Sciatic nerve (tissue), 2 donors: ENCODE measurements at places on chromosomes 12 and 14. TPM values are rescaled to one million over a fixed set of nuclear protein-coding genes. Genes with fewer than 3 reads are reported as not detected.

Gene RASAL1
- total RNA-seq: 8.6 TPM

Gene CARMIL3
- total RNA-seq: 0.58 TPM

Gene CCDC175
- total RNA-seq: not detected

DNA sequence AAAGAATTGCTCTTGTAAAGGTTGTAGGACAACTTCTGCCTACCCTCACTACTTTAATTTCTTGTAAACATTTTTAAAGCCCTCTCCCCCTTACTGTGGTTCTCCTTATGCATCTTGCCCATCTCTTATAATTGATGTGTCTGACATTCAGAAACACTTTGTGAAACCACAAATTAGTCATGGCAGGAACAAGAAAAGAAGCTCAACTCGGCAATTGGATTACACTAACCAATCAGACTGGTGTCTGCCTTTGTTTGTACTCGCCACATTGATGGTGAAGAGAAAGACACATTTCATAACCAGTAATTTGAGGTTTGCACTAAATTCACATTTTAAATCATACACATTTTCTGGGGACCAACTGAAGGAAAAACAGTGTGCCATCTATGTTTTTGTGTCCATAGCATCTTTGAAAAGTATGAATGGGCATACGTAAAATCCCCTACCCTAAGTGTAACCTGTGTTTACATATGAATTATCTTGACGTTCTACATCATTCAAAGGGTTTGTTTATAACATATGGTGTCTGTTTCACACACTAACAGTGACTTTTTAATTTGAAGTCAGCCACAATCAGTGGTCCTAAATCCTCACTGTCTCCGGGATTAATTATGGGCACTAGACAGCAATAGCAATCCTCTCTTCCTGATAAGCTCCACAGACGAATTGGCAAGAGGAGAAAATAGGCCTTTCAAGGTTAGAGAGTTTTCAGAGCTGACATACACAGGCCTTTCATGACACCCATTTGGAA lies 49.9 kb downstream of the OTX2 start:
- no peak for DNase-seq

- DNase-seq: no peak
These were observed 35.1 kb downstream of the PCNX1 start for GRCh38 chr14:70942342-70942706.

DNA sequence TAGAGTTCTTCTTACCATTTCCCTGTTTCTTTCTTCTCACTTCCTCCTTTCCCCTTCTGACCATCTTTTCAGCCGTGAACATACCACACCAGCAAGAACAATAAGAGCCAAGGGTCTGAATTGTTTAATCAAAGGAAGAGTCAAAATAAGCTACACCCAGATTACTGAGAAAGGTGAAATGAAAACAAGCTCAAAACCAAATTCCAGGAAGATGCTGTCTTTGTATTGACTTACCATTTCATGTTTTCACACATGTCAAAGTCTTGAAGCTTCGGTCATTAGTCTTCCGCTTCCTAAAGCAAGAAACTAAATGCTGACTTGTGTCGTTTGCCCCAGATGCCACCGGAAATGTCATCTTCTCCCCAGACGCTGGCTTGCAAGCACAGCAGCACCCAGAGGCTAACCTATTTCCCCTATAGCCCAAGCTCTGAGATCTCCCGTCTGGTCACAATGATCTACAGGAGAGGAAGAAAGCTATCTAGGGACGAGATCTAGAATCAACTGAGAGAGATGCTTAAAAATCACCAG lies 136.5 kb upstream of the AMIGO2 start:
- no peak for DNase-seq

- no peak for DNase-seq
These were observed 1.4 kb downstream of the NIN start for GRCh38 chr14:50829489-50830043.

GRCh38 chr12:54565310-54565985 lies 16.0 kb downstream of the PDE1B start:
- DNase-seq: no peak

DNA sequence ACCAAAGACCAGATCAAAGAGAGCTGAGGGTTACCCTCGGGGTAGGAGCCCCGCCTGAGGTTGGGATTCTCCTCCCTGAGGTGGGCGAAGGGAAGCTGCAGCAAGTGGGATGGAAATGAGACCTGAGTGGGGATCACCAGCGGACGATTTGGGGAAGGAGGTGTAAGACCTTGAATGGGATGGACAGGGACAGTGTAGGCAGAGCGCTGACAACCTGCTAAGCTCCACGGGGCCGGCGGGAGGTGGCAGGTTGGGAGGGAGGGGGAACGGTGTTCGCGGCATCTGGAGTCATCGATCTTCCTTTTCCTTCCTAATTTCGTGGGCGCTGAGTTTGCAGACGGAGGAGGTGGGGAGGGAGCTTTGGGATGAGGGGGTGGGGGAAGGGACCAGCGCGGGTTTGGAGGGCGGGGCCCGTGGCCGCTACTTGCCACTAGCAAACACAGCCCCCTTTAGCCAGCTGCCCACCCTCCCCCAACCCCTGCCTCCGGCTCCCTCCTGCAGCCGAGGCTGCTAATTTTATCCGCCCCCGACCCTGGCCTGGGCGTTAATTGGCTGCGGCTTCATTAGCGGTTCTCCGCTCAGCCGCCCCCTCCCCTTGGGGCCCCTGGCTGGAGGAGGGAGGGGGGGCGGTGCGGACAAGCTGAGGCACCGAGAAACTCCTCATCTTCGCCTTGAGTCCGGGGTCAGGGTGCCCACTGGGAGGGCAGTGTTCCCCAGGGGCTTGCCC lies 2.8 kb upstream of the SHMT2 start:
- DNase-seq: no peak

- DNase-seq: peak; percentile 86
These were observed 630 bp downstream of the FOS start for GRCh38 chr14:75279153-75279762.

DNA sequence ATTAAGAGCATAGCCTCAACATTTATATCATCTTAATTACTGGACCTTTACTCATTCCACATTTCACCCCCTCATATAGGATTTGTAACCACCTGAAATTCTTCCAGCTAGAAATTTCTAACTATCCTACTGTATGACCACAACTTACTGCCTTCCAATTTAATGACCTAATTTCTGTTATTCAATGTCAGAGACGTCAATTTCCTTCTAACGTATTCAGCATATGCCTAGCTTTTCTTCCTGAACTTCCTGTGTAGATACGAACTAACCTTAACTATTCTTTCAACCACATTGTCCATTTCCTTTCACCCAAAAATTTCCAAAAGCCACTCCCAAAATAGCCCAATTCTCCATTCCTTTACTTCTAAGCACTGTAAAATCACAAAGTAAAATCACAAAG lies 108.0 kb downstream of the EEA1 start:
- DNase-seq: no peak

DNA sequence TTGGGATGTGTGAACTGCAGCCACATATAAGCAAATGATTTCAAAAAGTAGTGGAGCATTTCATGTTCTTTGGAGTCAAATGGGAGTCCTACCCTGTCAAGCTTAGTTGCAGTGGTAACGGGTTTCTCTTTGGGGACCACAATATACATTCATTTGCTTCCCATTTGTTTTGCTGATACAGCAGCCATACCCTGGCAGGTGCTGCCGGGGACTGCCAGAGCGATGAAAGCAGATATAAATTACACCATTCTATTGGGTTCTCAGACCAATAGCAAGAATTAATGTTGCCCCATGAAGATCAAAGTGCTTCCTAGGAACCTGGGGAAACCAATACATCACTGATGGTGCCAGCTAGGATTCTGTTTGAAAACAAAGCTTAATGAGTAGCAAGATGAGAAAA lies 1621.5 kb upstream of the FLRT2 start:
- DNase-seq: no peak

DNA sequence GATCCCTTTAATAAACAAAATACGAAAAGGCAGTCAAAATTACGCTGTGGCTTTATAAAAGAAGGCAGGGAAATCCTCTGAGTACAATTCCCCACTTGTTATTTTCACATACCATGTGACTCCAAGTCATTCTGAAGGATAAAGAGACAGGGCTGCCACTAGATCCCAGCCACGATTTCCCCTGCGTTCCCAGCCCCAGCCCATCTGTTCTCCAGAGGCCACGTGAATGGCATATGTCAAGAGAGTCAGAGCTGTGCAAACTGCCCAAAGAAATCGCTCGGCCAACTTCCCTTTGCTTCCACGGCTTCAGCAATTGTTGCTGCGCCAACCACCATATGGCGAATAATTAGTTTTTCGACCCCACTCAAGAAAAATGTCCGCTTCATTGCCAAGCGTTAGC lies 161.3 kb downstream of the C12orf42 start:
- no peak for DNase-seq

DNA sequence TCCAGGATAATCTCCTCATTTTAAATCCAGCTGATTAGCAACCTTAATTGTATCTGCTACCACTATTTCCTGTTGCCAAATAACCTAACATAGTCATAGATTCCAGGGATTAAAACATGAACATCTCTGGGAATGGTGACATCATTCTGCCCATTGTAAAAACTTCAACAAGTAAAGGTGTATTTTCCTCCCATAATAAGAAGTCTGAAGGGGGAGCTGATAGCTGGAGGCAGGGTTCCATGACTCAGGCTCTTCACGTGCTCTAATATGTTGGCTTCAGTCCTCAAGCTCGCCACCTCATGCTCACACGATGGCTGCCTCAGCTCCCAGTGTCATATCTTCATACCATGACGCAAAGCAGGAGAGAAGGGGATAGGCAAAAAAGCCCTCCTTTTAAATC lies 172.0 kb upstream of the VASH1 start:
- DNase-seq: no peak
